ENCODE measurements at places on chromosomes 5 and 9. TPM values are rescaled to one million over a fixed set of nuclear protein-coding genes. Genes with fewer than 3 reads are reported as not detected.

GRCh38 chr5:129399069-129399468 is 61.0 kb upstream of the ADAMTS19 start:
- no peak overlapping the region for H3K4me3 ChIP-seq
- no peaks in the 10 kb centered on the region for H3K27me3 ChIP-seq
- no peaks in the 10 kb centered on the region for H3K4me1 ChIP-seq
- DNase-seq = no peak

- H3K4me1 ChIP-seq = peaks cover 3% of the 10 kb centered on the region
- peaks cover 6% of the 10 kb centered on the region for H3K36me3 ChIP-seq
- H3K27ac ChIP-seq = no peak overlapping the region
- no peak for DNase-seq
- H3K4me3 ChIP-seq = no peak overlapping the region
These were observed 42.2 kb upstream of the ALDOB start for GRCh38 chr9:101477736-101478135.

DNA sequence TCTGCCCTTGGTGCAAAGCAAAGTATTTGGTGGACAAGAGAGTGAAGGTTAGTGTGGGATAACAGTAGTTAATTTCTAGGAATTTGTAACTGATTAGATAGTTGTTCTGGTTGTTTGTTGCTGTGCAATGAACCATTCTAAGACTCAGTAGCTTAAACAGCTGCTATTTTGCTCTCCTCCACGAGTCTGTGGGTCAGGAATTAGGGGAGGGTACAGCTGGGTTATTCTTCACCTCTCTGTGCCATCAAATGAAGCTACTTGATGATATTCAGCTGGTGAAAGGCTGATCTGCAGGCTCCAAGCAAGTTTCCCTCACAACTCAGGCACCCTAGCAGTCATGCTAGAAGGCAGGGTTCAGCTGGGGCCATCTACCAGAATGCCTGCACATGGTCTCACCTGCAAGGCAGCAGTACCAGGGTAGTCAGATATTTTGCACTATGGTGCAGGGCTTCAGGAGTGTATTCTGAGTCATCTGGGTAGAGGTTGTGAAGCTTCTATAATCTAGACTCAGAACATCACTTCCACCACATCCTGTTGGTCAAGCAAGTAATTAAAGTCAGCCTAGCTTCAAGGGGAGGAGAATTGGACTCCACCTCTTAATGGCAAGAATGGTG is 159.5 kb upstream of the SLC28A3 start:
- H3K4me3 ChIP-seq = no peak overlapping the region
- H3K36me3 ChIP-seq = no peaks in the 10 kb centered on the region
- no peak overlapping the region for H3K27ac ChIP-seq
- no peak for DNase-seq
- H3K4me1 ChIP-seq = no peaks in the 10 kb centered on the region

PDLIM4 gene
- total RNA-seq = 51.5 TPM

ARL15 gene
- 27.9 TPM for total RNA-seq

CD74 gene
- 677 TPM for total RNA-seq

Data from aorta (tissue), 5 donors.